Stimulated activated CD8-positive, alpha-beta memory T cell treated with anti-CD3 and anti-CD28 coated beads, Interleukin-4, amount 100 ng/mL, for 1 hour (primary cell): ENCODE measurements at places on chromosomes 1 and 21.

- DNase-seq = no peak
Measured at GRCh38 chr1:76274302-76274701, 199.8 kb downstream of the ST6GALNAC3 start.

DNA sequence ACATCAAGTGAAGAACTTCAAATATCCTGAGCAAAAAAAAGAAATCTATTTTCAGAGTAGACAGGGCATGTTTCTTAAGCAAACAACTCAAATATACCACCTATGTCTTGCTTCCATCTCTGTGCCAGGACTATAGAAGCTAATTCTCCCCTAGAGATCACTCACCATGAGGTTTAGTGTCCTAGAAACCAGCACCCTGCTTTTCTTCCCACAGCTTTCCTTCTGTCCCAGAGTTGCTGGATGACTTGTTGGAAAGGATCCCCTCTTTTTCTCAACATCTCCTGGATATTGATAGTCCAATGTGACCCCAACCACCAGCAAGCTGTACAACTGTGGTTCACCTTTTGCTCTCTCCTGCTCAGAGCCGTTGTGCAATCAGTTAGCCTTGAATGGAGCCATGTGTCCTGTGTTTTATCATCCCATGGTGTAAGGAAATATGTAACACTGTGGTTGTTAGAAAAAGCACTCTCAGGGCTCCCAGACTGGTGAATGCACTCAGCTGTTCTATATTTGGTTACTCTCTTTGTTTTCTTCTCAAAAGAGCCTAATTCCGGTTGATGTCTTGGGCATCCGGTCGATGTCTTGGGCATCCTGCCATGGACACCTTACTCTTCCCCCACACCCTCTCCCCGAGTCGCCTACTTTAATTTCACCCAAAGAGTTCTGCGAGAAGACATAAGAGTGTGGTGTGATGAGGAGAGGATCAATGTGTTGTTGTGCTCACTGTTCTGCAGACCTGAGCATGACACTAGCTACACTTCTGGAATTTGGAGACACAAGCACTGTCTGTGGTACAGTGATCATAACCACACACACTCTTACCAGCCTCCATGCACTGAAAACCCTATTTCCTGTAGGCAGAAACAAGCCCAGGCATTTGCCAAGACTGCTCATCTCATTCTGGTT lies 1.7 kb downstream of the TNFSF4 start:
- no peak for DNase-seq

- DNase-seq = no peak
Measured at GRCh38 chr1:184892116-184892515, 82.2 kb downstream of the NIBAN1 start.

GRCh38 chr1:10947691-10948462 lies 64.6 kb upstream of the TARDBP start:
- no peak for DNase-seq
